ENCODE measurements at places on chromosomes 7 and 10.
A peak's percentile ranks its signal among the peaks of the same experiment; 100 is the strongest.

DNA sequence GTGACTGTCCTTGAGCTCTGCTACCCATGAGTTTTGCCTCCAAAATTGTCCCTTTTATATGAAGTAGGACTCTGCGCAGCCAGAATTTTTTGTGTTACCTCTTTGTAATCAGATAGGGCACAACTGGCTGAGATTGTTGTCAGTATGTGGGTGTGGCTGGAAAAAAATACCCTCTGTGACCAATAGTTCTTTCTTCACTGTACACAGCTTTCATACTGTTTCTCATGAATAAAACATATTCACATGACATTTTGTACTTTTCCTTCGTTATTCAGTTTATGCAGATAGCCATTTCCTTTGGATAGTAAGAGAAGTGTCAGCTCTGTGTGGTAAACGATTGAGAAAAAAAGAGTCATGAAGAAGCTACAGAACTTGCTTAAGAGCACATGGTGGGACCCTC, 49.6 kb upstream of the WNT8B start:
- DNase-seq: no peak

- DNase-seq: no peak
Observed at GRCh38 chr7:108479118-108479517, 22.9 kb upstream of the NRCAM start.

DNA sequence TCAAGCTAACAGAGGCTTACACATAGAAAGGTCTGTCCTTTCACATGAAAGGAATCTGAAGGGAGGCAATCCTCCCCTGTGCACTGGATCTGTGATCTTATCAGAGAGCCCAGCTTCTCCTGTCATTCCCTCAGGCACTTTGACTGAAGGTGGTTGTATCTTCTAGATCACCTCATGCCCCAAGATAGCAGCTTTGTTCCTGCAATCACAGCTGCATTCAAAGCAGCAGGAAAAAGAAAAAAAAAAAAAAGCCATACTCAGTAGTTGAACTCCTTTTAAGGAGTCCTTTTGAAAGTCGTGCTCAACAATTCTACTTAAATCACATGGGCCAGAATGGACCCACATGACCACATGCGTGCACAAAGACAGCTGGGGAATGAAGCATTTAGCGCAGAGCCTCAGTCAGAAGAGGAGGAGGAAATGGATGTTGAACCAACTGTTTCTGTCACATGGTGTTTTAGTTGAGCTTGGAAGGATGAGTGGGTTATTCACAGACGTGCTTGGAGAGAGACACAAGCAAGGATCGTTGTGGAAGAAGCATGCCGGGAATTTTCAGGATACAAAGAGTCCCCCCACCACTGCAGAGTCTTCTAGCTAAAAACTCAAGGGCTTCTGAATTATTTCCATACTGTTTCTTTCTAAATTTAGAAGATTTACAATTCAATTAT, 13.0 kb upstream of the PFKP start:
- no peak for DNase-seq

DNA sequence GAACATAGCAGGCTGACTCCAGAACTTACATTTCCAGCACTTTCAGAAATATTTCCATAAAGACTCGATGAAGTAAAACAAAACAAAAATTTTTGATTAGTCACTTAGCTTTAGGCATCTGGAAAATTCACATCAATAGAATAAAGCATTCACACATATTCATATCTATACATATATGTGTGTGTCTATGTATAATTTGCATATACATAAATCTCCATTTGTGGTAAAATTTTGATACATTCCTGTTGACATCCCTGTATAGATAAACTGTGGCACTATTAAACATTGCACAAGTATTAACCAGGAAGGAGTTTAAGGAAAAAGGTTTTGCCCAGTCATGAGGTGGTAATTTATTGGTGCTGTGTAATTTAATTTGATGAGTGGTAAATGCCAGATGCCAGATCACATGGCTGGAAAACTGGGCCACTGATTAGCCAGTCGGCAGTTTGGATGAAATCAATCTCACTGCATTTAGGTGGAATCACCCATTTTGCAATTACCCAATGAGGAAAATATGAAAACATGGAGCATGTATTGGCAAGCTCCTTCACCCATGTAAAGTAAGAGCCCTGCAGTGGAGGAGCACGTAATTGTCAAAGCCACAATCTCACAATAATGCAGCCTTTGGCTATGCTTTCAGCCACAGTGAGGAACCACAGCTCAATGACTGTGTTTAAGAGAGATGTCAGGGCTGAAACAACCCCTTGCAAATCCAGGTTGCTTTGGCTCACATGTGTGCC, 294.6 kb downstream of the RNLS start:
- DNase-seq: no peak

DNA sequence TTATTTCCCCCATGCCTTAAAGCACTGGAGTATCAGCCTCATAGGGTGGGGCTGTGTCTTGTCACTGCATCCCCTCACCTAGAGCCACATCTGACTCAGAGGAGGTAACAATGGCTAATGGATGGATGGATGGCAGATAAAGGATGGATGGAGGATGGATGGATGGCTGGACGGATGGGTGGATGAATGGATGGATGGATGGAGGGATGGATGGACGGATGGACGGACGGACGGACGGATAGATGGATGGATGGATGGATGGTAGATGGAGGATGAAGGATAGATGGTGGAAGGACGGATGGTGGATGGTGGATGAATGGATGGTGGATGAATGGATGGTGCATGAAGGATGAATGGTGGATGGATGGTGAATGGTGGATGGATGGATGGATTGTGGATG, 77.2 kb downstream of the PDGFA start:
- no peak for DNase-seq

- peak; percentile 52 for DNase-seq
Observed at GRCh38 chr7:157339777-157340677, 3.2 kb downstream of the DNAJB6 start.

DNA sequence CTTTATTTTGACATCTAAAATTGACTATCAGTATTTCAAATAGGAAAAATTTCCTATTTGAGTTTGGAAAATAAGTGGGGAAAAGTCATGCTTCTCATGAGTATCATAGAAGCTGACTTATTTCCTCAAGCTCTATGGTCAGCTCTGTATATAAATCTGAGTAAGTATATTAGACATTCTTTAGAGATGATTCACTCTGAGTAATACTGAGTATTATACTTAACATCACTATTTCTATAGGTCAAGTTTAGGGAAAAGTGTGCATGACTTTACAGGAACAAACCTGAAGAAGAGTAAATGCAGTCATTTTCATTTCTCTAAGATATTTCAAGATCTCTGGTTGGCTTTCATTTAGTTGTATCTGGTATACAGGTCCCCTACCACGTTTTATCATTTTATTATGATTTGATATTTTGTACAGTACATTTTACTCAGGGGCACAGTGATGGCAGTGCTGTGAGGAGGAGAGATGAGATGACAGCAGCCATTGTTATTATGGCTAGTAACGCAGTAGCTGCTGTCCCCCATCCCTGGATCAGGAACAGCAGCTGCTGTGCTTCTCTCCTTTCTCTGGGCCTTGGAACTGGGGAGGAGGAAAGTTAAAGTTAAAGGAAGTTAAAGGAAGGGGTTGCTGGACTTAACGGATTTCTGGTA, 15.2 kb downstream of the SND1 start:
- no peak for DNase-seq

- no peak for DNase-seq
Observed at GRCh38 chr10:131586958-131587357, 275.4 kb upstream of the TCERG1L start.

GRCh38 chr7:97007583-97007861, 2.2 kb downstream of the DLX6 start:
- DNase-seq: no peak

DNA sequence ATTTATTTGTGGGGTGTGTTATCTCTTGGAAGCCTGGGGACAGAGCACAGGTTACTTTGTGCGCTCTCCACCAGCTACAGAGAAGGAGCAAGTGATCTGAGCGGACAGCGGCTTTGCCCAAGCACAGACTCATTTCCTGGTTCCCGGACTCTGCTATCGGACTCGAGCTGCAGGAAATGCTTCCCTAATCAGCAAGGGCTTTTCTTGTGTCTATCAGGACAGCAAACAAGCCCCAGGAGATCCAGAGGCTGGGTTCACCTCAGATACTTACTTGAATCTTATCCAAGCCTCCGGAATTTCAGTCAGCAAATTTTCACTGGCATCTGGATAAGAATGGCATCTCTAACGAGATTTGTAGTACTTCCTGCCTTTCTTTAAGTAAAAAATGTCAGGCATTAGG, 27.8 kb downstream of the MRC1 start:
- no peak for DNase-seq

GRCh38 chr7:22252936-22253536, 103.9 kb downstream of the RAPGEF5 start:
- DNase-seq: no peak

- no peak for DNase-seq
Observed at GRCh38 chr7:20152511-20152910, 64.7 kb downstream of the MACC1 start.

GRCh38 chr7:158804335-158804734, 25.0 kb downstream of the ESYT2 start:
- DNase-seq: no peak
